Trophoblast cell (in vitro differentiated cells and primary cell): ENCODE measurements at places on chromosomes 5 and 9.

DNA sequence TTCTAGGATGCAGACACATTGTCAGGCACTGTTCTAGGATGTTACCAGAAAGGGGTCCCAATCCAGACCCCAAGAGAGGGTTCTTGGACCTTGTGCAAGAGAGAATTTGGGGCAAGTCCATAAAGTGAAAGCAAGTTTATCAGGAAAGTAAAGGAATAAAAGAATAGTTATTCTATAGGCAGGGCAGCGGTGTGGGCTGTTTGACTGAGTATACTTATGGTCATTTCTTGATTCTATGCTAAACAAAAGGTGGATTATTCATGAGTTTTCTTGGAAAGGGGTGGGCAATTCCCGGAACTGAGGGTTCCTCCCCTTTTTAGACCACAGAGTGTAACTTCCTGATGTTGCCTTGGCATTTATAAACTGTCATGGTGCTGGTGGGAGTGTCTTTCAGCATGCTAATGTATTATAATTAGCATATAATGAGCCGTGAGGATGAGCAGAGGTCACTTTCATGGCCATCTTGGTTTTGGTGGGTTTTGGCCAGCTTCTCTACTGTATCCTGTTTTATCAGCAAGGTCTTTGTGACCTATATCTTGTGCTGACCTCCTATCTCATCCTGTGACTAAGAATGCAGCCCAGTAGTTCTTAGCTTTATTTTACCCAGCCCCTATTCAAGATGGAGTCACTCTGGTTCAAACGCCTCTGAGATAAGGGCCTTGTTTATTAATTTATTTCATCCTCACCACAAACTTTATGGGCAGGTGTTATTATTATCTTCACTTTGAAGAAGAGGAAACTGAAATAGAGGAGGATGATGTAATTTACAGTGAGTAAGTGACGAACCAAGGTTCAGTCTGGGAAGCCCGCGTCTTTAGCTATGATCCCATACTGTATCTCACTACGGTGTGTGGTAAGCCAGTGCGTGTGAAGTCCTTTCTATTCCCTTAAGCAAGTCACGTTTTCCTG lies 186.0 kb upstream of the KLF4 start:
- no peak for DNase-seq
- H3K4me1 ChIP-seq, result no peaks in the 10 kb centered on the region
- no peaks in the 10 kb centered on the region for H3K27me3 ChIP-seq
- no peaks in the 10 kb centered on the region for H3K36me3 ChIP-seq
- no peak overlapping the region for H3K4me3 ChIP-seq

DNA sequence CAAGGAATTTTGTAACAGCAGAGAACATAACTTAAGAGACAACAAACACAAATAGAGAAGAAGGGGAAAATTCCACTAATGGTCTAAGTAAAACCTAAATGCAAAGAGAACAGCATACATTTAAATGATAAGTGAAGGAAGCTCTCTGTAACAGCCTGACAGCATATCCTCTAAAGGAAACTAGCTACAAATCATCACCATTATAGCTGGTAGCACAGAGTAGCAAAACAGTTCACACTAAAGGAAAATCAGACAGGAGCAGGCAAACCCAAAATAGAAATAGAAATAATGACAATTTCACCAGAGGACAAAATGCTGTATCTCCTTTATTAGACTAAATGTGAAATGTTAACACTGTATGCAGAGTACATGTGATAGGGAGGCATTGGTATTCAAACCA lies 532.8 kb downstream of the PTPRD start:
- no peak overlapping the region for H3K27ac ChIP-seq
- no peak overlapping the region for H3K4me3 ChIP-seq
- H3K4me1 ChIP-seq, result no peaks in the 10 kb centered on the region
- DNase-seq, result no peak
- no peaks in the 10 kb centered on the region for H3K36me3 ChIP-seq

DNA sequence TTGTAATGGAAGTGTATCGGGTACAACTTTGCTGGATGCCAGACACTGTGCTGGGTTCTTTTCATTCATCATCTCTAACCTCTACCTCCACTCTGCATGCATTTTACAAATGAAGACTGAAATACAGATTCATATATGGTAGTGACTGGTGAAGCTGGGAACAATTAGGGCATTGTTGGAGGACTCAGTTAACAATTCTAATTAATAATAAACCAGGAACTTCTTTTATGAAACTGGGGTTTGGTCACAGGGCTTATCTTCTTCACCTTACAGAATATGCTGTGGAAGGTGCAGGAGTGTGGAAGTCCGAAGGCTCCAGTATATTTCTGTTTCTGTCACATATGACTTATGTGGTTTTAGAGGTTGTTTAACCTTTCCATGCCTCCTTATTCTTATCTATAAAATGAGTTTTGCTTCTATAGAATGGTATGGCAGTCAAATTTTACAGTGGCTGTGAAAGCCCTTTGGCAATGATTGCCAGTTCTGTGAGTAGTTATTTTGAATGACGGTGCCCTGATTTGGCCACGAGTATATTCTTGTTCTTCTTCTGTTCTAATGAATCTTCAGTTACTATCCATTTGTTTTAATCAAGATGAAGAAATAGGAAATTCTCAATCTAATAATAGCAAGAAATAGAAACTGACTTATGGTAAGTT lies 284.7 kb downstream of the GABRB2 start:
- no peaks in the 10 kb centered on the region for H3K27me3 ChIP-seq
- DNase-seq, result no peak
- H3K36me3 ChIP-seq, result no peaks in the 10 kb centered on the region
- H3K4me3 ChIP-seq, result no peak overlapping the region
- H3K27ac ChIP-seq, result no peak overlapping the region

GRCh38 chr5:19855031-19855430 lies 133.0 kb downstream of the CDH18 start:
- no peak overlapping the region for H3K4me3 ChIP-seq
- DNase-seq, result no peak
- H3K27me3 ChIP-seq, result no peaks in the 10 kb centered on the region
- no peak overlapping the region for H3K27ac ChIP-seq

GRCh38 chr9:133148199-133149129 lies 15.2 kb downstream of the GBGT1 start:
- H3K4me3 ChIP-seq, result peak overlapping the region; percentile 89
- no peaks in the 10 kb centered on the region for H3K27me3 ChIP-seq
- DNase-seq, result peak; percentile 41
- H3K36me3 ChIP-seq, result no peaks in the 10 kb centered on the region

DNA sequence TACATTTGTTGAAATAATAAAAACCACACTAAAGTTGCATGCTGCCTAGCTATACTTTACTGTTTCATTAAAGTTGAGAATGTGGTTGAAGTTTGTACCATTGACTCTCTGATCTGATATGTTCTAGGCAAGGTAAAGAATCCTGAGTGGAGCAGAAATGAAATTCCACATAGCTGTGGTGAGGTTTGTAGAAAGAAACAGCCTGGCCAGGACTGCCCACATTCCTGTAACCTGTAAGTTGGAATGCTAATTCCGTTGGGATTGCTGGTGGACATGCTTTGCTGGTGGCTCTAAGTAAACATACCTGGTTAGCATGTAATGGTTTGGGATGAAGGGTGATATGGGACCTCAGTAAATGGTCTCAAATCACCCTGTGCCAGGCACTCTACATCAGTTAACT lies 16.8 kb downstream of the NFX1 start:
- H3K4me1 ChIP-seq, result peaks cover 5% of the 10 kb centered on the region
- peaks cover 28% of the 10 kb centered on the region for H3K36me3 ChIP-seq
- no peaks in the 10 kb centered on the region for H3K27me3 ChIP-seq
- no peak overlapping the region for H3K4me3 ChIP-seq
- no peak overlapping the region for H3K27ac ChIP-seq

GRCh38 chr5:42645138-42645537 lies 111.5 kb upstream of the CCDC152 start:
- no peaks in the 10 kb centered on the region for H3K4me1 ChIP-seq
- H3K4me3 ChIP-seq, result no peak overlapping the region
- no peaks in the 10 kb centered on the region for H3K36me3 ChIP-seq
- no peak overlapping the region for H3K27ac ChIP-seq
